ENCODE measurements at places on chromosomes 2 and 18. TPM values are rescaled to one million over a fixed set of nuclear protein-coding genes. Genes with fewer than 3 reads are reported as not detected.

The ARL6IP6 gene
- 43.0 TPM for total RNA-seq

The FAM110C gene
- 2.6 TPM for total RNA-seq

The SCN3A gene
- total RNA-seq, result 0.04 TPM

The ACOXL gene
- not detected for total RNA-seq

The MAB21L4 gene
- total RNA-seq, result not detected

The AMER3 gene
- not detected for total RNA-seq

The SERPINB10 gene
- not detected for total RNA-seq

The PRSS56 gene
- total RNA-seq, result not detected

The FLACC1 gene
- total RNA-seq, result 2.4 TPM

The MYL1 gene
- total RNA-seq, result not detected

The MCEE gene
- total RNA-seq, result 11.8 TPM

All from A673 (cell line).